ENCODE measurements at places on chromosomes 7 and 10.

- no peak for DNase-seq
Measured at GRCh38 chr7:3575753-3576531, 274.9 kb downstream of the SDK1 start.

DNA sequence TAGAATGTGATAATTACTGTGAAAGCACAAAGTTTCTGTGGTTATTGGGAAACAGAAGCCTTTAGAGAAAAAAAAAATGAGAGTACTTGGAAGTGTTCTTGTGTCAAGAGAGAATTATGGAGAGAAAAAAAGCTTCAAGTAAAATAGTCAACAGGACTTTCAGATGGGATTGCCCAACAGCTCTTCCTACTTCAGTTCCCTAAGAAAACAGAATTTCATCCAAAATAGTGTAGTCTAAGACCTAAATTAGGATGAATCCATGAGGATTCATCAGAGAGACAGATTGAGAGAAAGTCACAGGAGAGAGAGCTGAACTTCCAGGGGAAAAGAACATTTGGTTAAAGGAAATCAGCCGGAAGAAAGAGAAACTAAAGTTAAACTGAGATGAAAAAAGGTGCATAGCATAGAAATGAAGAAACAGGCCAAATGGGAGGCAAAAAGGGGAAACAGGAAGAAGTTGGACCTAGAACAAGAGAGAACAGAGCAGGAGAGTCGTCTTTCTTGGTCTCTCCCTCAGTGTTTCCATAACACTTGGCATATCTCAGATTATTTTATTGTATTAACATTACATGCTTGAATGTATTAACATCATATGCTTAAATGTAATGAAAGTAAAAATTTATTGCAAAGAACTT lies 2.5 kb downstream of the SCIN start:
- DNase-seq, result no peak

DNA sequence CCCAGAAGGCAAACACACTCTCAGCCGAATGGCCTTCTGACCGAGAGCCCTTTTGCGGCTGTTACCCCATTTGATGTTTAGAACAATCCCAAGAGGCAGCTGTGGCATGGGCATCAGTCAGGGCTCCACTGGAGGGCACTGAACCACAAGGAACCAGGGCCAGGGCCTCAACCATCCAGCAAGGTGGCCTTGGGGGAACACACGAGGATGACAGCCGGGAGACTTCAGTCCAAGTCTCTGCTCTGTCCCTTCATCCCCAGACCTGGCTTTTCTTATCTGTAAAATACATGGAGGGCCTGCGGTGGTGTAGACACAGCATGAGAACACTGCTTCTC lies 63.6 kb upstream of the INSIG1 start:
- DNase-seq, result no peak

- no peak for DNase-seq
Measured at GRCh38 chr10:130053561-130053960, 57.1 kb downstream of the C10orf143 start.

DNA sequence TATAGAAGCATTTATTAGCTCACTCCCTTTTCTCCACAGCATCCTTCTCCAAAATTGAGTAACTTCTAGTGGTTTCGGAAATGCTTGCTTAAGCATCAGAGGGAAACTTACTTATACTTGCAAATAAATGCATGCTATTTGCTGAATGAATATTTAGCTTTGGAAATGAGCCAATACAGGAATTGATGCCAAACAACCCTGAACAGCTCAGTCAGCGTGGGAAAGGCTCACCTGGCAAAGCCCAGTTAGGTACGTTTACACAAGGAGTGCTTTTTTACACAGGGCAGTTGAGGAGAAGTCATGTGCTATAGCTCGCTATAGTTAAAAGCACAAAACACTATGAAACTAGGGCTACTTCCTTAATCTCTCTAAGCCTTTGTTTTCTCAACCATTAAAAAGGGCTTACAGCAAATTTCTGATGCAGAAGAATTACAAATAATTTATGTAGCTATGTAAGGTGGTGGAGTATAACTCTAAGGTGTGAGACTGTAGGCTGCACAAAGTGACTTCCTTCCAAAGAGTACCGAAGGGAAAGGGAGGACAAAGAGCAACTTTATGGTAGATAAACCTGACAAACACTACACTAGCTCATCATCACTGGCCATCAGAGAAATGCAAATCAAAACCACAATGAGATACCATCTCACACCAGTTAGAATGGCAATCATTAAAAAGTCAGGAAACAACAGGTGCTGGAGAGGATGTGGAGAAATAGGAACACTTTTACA lies 498.2 kb downstream of the PHTF2 start:
- no peak for DNase-seq

- DNase-seq, result no peak
Measured at GRCh38 chr7:109206196-109206595, 636.5 kb downstream of the DNAJB9 start.

DNA sequence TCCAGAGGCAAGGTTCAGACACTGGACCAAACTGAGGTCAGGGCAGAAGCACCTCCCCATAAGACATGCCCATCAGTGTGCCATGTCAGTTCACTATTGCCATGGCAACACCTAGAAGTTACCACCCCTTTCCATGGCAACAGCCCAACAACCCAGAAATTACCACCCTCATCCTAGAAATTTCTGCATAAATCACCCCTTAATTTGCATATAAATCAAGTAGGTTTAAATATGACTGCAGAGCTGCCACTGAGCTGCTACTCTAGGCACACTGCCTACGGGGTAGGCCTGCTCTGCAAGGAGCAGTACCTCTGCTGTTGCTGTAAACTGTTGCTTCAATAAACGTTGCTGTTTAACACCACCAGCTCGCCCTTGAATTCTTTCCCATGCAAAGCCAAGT lies 12.7 kb downstream of the STEAP2 start:
- no peak for DNase-seq

GRCh38 chr7:159147246-159147645 lies 2.6 kb upstream of the VIPR2 start:
- no peak for DNase-seq

DNA sequence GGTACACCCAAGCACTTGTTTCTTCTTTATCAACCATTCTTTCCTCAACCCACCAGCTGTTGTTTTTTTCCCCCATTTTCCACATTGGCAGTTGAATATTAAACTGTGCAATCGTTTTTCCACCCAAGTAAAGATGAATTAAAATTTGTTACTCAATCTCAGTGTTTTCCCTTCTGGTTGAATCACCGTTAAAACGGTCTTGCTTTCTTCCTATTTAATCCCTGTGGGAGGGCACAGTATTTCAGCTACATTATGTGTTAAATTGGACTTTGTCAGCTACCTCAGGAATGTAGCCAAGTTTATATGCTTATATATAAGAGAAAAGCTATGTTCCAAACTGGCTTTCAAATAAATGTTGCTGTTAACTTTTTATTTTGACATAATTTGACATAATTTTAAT lies 19.9 kb downstream of the SLC35G1 start:
- DNase-seq, result no peak

GRCh38 chr7:29113384-29114102 lies 32.8 kb downstream of the CPVL start:
- no peak for DNase-seq

DNA sequence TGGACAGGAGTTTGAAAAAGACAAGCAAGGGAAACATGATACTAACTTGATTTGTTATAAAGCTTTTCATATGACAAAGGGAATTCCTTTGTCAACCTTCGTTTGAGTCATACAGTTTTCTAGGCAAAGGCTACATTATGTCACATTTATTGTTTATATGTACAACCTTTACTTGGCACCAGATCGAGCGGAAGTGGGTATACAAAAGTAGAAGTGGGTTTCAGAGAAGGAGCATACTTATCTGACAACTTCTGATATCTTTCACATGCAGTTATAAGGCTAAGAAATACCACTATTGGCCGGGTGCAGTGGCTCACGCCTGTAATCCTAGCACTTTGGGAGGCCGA lies 11.0 kb downstream of the STMP1 start:
- no peak for DNase-seq

GRCh38 chr7:138903186-138903820 lies 77.9 kb downstream of the KIAA1549 start:
- no peak for DNase-seq

DNA sequence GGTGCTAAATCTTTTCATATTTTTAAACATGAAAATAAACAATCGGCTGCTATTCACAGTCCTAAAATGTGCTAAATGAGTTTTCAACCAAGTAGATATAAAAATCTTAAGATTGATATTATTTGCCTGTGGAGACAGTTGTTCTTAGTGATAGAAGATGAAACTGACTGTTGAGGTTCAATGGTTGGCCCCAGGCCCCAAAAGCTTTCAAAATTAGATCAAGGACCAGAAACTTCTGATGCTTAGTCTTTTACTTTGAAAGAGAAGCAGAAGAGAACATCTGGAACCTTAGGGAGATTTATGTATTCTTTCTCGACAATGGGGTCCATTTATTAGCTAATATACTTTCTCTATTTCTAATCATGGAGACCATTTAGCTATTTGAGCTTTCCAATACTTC lies 155.8 kb downstream of the REEP3 start:
- DNase-seq, result no peak

DNA sequence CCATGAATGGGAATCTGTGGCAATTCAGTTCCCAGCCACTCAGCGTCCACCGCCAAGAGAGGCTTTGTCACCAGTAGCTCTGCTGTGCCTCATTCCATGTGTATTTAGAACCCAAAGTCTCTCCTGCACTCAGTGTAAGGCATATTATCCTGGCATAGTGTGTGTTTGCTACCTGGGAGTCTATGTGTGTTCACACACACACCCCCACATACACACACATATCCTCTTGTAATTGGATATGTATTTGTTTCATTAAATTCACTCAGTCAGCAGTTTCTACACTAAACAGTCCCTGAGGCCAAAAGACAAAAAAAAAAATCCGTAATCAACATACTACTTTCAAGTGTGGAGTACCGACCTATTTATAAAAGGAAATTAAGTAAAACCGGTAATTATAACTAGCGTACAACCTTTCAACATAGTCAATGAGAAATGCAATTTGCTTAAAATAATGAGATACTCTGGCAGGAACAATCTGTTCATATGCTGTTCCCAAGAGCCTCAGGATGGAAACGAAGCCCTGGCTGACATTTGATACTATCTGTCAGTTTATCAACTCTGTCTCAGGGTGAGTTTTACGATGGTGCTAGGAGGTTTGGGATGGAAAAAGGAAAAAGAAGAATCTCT lies 425.8 kb upstream of the CELF2 start:
- no peak for DNase-seq

GRCh38 chr7:52719677-52720076 lies 315.8 kb upstream of the POM121L12 start:
- DNase-seq, result no peak

GRCh38 chr10:26448292-26448691 lies 10.2 kb downstream of the APBB1IP start:
- DNase-seq, result no peak

GRCh38 chr10:131645756-131646155 lies 255.1 kb upstream of the PPP2R2D start:
- DNase-seq, result no peak

DNA sequence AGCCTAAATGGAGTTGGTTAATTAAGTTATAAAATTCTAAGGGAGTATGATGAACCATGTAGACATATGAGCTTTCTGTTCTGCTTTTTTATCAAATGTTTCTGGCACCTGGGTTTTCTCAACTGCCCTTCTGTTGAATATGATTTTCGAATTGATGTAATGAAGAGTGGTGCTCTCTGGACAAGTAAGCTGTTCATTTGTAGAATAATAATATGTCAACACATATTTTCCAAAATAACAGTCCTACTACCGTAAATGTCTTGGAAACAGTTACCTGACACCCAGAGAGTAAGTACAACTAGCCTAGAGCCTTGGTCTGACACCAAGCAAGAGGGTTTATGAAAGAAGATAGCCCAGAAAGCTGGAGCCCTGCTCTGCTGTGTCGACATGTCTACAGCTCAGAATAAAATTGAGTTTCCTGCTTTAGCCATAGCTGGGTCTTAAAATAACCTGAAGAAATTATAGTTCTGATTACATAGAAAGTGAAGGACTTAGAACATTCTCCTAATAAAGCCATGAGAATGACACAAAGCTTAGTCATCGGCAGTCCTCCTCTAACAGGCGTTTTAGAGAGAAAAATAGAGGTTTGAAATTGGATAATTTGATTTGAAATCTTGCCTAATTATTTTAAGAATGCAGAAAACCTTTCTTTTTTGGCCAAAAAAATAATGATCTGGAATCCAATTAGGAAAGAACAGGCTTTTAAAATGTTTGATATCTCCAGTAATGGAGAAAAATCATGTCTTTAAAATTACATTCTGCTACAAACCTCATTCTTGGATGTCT lies 25.1 kb downstream of the HDAC9 start:
- DNase-seq, result no peak

DNA sequence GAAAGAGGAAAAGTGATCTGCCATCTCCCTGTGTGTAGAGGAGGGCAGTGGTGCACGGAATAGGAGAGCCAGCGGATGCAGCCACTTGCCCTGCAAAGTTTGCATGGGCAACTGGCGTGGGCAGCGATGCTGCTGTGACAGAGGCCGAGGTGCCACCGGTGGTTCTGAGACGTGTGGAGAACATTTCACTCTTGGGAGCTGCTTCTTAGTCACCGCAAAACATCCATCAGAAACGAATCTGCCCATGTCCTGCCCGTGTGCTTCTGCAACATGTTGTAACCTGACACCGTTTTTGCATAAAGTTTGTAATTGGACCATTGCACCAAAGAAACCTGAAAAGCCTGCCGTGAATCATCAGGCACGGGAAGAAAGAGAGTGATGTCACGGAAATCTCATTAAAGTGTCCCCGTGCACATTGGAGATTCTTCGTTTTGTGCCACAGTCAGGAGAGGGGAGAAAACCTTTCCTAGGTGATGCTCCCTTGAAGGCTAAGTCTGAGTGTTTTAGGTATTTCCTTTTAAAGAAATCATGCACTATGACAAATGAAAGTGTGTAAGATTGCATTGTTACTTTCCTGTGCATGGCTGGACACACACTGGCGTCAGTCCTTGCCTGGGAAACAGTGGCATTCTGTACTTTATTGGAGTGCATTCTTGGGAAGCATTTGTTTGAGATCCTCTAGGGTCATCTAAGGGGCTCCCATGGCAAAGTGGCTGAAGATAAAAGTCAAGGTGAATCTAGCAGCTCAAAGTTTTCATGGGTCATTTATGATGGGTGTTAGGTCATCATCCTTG lies 302.6 kb downstream of the KLF6 start:
- DNase-seq, result peak; percentile 80
